SK-N-MC (cell line): ENCODE measurements at places on chromosomes 11 and 22.

- no peak for DNase-seq
Measured at GRCh38 chr11:69943506-69943905, 124.3 kb upstream of the FGF3 start.

DNA sequence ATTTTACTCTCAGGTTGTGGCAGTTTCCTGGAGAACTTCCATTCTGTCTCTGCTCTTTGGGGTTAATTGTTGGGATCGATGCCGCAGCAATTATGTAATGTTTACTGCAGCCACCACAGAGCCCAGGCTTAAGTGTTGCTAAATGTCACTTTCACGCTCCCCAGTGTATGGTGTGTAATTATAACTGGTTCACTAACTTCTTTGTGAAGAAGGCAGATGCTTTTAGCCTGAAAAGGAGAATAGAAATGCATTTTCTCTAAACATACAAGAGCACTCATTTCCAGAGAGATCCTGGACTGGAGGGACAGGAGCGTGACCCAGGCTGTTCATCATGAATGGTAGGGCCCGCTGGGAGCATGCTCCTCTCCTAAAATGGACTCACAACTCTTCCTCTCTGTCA is 132.2 kb upstream of the PLET1 start:
- DNase-seq = no peak

DNA sequence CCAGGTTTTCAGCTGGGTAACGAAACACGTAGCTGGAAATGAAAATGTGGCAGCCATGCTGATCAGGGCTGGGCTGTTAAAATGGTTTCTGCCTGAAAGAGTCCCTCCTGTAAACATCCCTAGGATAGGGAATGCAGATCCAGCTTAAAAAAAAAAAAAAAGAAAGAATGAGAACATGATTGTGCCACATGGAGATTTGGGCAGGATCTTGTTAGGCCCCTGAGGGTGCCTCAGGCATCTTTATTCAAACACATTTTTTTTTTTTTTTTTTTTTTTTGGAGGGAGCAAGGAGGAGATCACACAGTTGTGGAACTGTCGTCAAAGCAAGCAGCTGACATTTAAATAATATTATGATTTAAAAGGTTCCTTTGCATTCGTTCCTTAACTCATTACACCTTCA is 900.3 kb downstream of the OPCML start:
- DNase-seq = no peak

GRCh38 chr11:27717801-27718229 is 17.6 kb upstream of the BDNF start:
- no peak for DNase-seq

GRCh38 chr22:27895600-27895999 is 23.5 kb downstream of the PITPNB start:
- no peak for DNase-seq

GRCh38 chr11:46296059-46296527 is 18.6 kb downstream of the CREB3L1 start:
- DNase-seq = no peak

- DNase-seq = no peak
Measured at GRCh38 chr11:33333816-33334215, 76.6 kb downstream of the HIPK3 start.

DNA sequence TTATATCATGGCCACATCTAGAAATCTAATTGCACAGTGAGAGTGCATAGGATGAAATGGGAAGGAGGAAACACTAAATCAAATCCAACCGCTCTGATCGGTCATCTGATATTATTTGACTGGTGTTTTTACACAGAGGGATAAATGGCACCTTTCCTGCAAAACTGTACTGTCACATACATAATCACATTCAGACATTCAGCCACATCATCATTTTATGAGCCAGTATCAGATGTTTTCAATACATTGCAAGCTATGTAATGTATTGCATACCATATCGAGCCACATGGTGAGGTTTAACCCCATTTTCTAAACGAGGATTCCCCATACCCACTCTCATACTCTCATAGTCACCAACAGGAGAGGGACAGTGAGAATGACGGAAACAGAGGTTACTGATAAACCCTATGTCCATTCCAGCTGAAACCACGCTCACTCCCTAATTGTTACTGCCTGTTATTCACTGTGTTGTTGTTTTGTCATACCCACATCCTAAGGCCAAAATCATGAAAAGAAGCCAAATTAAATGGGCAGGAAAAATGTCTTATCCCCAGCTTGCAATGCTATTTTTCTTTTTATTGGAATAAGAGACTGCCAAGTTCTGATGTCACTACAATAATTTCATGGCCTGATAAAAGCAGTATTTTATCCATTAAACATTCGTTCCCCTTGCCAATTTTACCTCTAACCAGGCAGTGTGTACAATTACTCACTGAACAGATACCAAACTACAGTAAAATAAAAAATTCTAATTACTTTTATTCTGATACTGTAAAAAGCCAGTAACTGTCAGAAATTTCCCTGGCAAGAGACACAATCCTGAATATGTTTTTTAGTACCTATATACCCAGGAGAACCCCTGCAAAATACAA is 9.0 kb downstream of the CDON start:
- DNase-seq = no peak

DNA sequence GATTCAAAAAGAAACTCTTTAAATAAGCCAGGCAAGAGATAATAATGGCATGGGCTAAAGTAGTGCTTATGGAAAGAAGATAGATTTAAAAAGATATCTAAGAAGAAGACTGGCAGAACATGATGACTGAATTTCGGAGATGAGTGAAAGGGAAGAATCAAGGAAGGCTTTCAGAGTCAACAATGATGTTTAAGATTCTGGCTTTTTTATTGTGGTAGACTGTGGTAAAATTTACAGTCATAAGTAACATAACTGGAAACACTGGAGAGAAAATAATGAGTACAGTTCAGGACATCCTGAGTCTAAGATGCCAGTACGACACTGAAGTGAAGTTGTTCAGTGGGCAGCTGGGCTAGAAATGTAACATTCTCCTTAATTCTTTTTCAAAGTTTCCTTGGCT is 85.2 kb downstream of the PHF21A start:
- DNase-seq = no peak

- DNase-seq = no peak
Measured at GRCh38 chr11:105911454-105911853, 110.6 kb downstream of the MSANTD4 start.

- no peak for DNase-seq
Measured at GRCh38 chr11:127205688-127206217, 205.2 kb upstream of the KIRREL3 start.

DNA sequence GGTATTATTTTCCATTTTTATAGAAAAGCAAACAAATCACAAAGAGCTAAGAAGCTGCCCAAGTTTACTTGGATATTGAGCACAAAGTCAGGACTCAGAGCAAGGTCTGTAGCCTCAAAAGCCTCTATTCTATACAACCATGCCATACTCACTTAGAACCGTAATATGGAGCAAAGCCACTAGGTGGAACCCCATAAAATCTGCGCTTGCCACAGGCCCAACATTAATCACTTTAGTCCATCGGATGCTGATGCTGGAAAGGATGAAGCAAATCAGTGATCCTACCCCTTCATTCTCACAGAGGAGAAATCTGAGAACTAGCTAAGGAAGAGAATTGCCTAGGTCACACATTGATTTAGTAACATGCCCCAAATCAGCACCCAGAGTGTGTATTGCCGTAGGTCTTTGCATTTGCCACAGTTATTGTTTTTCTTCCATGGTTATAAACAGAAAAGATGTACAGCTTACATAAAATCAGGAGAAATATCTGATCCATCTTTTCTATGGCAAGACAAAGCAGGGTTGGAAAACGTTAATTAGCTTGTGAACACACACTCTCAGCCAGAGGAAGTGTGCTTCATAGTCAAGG is 56.7 kb upstream of the RAB38 start:
- DNase-seq = no peak

- no peak for DNase-seq
Measured at GRCh38 chr11:77198440-77198849, 70.4 kb downstream of the MYO7A start.

- no peak for DNase-seq
Measured at GRCh38 chr22:36641902-36642640, 61.5 kb downstream of the CACNG2 start.

DNA sequence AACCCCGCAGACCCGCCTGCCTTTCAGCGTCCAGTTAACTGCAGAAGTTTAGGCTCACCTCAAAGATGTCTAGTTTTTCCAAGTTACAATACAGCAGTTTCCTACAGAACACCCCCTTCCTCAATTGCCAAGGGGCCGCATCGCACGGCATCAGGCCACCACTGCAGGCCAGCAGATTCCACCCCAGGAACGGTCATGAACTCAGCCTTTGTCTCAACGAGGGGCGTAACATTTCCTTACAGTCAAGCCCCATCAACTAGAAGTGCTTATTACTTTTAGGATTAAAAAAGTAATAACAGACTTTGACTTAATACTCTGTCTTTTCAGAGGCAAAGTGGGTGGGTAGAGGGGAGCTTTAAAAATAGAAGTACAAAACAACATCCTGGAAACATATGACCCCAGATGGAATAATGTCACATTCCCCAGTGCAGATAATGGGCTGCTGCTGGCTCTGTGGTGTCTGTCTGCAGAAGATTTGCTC is 36.3 kb downstream of the PPP2R1B start:
- no peak for DNase-seq

DNA sequence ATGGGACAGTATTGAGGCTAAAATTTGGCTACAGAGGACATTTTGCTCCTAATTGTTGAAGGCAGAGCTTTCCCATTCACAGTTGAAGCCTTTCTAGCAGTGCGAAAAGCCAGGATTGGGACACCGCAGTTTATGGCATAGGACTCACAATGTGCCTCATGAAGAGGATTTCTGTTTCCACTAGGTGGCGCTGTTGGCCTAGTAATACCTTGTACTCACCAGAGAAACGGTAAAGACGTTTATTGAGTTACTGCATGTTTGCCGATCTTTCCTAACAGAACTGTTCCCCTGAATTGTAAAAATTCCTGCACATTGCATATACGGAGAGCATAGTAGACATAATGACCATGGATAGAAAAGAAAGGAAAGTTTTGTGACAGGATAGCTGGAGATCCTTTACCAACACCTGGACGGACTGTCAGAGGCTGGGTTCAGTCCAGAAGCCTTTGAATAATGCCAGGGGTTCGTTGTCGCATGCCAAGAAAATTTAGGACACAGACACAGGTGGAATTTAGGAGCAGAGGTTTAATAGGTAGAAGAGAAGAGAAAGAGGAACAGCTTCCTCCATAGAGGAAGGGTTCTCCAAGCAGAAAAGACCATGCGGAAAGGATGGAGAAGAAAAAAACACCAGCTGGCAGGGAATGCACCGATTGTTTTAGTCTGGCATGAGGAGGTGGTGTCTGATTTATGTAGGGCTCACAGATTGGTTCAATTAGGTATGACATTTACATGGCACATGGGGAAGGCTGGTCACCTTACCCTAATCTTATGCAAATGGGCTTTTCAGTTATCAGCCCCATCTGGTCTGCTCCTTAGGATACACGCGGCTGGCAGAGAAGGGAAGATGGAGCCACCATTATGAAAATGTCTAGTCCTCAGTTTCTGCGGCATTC is 10.8 kb upstream of the OR51D1 start:
- peak; percentile 50 for DNase-seq

DNA sequence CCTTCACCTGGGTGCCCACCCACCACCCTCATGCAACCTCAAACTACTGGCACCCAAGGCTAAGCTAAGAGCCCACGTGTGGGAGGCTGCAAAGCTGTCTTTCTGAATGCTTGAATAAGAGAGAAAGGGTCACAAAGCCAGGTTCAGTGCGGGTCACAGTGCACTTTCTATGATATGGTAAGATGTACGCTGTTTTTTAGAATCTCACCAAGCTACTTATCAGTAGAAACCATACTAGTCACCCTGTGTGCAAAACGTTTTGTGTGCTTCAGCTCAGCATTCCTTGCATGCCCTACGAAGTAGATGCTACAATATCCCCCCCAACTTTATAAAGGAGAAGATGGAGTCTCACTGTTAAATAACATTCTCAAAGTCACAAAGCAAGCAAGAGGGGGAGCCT is 14.9 kb downstream of the P2RX3 start:
- DNase-seq = no peak

- DNase-seq = no peak
Measured at GRCh38 chr22:31829505-31829904, 75.7 kb downstream of the DEPDC5 start.

GRCh38 chr11:58394195-58394594 is 12.5 kb downstream of the OR5B3 start:
- DNase-seq = no peak

DNA sequence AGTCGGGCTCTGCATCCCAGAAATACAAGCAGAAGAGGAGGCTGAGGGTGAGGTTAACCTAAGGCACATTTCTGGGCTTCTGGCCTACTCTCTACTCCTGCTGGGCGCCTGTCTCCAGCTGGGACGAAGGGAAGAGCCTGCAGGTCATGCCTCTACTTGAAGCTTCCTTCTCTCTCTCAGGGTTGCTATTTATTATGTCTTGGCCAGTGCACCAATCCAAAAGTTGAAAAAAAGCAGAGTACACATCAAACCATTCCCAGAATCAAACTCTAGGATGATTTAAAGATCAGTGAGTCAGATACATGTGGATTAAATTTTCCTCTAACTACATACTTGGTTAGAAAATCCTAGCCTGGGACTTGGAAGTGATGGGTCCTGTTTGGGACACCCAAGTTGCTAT is 60.2 kb upstream of the CDON start:
- DNase-seq = no peak

DNA sequence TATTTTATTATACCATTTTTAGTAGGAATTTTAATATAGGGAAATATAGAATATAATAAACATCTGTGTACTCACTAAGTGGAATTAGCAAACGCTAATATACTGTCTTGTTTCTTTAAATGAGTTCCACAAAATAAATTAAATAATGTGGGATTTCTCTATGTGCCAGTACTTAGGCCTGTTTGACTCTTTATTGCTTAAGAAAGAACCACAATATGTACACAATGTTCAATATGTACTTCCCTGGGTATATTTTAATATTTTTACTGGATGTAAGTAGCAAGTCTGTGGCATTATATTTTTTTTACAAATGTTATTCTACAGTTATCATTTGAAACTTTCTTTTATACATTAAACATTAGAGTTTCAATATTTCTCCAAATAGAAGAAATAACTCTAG is 92.5 kb upstream of the CARD18 start:
- no peak for DNase-seq

GRCh38 chr11:94650756-94651155 is 83.6 kb downstream of the PIWIL4 start:
- no peak for DNase-seq

- no peak for DNase-seq
Measured at GRCh38 chr11:127109796-127110480, 109.4 kb upstream of the KIRREL3 start.
